ENCODE measurements at places on chromosomes 5 and 9. TPM values are rescaled to one million over a fixed set of nuclear protein-coding genes. Genes with fewer than 3 reads are reported as not detected.

GRCh38 chr9:124779368-124780059, 2.6 kb downstream of the OLFML2A start:
- no peak for DNase-seq

The COX7C gene
- total RNA-seq = 728 TPM

The NUTM2F gene
- not detected for total RNA-seq

DNA sequence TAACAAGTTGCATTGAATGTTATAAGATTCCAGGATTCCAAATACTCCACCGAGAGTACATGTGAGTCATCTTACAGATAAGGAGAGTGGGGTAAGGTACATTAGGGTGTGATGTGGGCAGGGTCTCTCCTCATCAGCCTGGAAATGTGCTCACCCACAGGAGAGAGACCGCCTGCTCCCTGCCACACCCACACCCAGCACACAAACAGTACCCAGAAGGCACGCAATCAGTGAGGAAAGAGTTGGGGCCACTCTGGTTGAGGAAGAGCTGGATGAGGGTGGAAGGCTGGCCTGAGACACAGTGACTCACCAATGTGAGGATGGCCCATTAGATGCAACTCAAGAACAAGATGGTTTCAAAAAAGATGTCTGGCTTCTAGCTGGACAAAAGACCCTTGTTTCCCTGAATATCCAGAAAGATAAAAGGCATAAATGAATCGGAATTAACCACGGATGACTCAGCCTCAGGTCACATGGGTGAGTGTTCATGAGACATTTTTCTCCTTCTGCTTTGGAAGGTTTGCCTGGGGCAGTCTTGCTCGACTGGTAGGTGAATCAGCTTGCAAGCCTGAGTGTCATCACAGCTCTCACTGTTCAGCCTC, 51.1 kb upstream of the LHFPL2 start:
- DNase-seq = no peak

The C5orf58 gene
- total RNA-seq = not detected

The WNK2 gene
- total RNA-seq = 0.89 TPM

DNA sequence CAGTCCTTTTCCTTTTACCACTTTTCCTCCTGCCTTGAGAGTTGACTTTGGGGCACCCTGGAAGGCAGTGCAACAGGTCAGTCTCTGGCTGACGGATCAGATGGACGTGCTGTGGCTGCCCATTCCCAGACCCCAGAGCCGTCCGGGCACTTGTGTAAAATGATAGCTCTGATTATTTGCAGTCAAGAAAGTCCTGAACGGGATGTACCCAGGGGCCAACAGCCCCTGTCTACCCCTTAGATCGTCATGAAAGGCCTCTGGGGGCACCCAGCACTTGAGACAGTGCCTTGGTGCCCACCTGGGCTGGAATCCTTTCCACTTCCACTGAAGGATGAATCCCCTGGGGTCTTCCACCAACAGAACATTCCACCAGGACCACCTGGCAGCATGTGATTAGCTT, 17.7 kb upstream of the ANGPTL2 start:
- no peak for DNase-seq

The IQGAP2 gene
- 30.3 TPM for total RNA-seq

The REEP2 gene
- 4.0 TPM for total RNA-seq

The PTGER4 gene
- total RNA-seq = 64.5 TPM

Measured in activated naive CD8-positive, alpha-beta T cell treated with anti-CD3 and anti-CD28 coated beads for 36 hours (primary cell).